ENCODE measurements at places on chromosomes 6 and 20. TPM values are rescaled to one million over a fixed set of nuclear protein-coding genes. Genes with fewer than 3 reads are reported as not detected.

Gene ADTRP
- 0.79 TPM for total RNA-seq

Gene HELZ2
- total RNA-seq = 30.2 TPM

Gene RIMS4
- not detected for total RNA-seq

Gene KCNB1
- 1.8 TPM for total RNA-seq

Gene MUC21
- total RNA-seq = 322 TPM

Gene HLA-DRB1
- 24.6 TPM for total RNA-seq

DNA sequence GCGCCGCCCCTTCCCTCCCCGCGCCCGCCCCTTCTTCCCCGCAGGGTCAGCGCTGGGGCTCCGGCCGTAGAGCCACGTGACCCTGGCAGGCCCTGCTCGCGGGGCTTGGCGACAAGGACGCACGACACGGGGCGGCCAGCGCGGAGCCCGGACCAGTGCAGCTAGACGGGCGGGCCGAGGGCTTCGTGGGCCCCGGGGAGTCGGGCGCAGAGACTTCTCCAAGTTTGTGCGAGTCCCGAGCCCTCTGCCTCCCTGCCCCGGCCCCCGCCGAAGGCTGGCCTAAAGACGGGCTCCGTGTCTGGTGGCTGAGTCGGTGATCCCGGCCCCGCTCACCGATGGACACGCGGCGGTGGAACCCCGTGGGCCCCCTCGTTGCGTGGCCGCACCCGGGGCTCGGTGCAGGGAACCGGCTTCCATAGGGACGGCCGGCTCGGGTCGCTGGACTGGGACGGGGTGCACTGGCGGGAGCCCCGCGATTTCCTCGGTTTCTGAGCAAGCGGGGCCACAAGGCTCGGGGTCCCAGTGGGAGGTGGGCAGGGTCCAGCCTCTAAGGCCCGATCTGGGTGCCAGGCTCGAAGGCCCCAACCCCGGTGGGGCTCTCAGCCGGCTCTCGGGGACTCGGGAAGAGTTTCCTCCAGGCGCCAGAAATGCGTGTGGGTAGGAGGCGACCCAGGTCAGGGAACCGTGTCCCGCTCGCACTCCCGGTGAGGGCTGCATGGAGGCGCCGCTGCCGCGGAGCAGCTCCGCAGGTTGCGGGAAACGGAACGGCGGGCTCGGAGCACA lies 452 bp upstream of the GATA5 start:
- peak overlapping the region; percentile 16 for H3K4me3 ChIP-seq
- H3K4me1 ChIP-seq = peaks cover 21% of the 10 kb centered on the region
- peaks cover 35% of the 10 kb centered on the region for H3K27me3 ChIP-seq
- H3K36me3 ChIP-seq = no peaks in the 10 kb centered on the region

DNA sequence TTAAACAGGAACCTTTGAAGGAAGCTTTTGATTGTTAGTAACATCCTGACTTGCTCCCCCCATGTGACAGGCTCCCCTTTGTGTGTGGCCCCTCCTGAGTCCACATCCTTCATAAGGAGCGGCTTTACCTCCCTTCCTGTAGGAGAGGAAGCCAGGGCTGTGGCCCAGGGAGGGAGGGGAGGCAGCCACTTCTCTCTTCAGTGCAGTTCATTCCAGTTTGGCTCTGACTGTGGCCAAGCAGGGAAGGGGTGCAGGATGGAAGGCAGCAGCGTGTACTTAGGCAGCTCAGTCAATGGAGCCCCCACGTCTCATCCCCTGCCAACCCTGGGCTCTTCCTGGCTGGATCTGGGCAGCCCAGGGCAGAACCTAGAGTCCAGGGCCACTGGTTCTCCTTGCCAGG lies 295.2 kb downstream of the QKI start:
- H3K27me3 ChIP-seq = peaks cover 7% of the 10 kb centered on the region
- no peak overlapping the region for H3K4me3 ChIP-seq
- peaks cover 57% of the 10 kb centered on the region for H3K4me1 ChIP-seq
- H3K27ac ChIP-seq = peak overlapping the region; percentile 77
- no peak for DNase-seq
- no peaks in the 10 kb centered on the region for H3K36me3 ChIP-seq

DNA sequence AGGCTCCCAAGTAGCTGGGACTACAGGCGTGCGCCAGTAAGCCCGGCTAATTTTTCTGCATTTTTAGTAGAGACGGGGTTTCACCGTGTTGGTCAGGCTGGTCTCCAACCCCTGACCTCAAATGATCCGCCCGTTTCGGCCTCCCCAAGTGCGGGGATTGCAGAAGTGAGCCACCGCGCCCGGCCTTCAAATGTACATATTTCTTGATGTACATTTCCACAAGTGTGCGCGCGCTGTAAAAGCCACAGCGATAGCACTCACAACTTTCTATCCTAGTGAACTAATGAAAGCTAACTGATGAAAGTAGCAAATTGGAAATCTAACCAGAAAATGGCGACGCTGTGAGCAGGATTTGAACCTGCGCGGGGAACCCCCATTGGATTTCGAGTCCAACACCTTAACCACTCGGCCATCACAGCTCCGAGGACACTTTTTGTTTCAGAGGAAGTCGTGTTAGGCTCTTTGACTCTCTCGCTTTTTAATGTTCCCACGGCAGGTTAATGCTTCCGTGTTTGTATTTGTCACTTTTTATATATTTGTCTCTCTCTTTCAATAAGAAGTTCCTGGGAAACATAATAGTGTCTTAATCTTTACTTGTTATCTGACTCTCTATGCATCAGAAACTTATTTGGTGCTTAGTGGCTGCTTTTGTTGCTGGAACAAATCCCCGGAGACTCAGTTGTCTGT lies 199.4 kb upstream of the ZNF184 start:
- DNase-seq = no peak
- no peaks in the 10 kb centered on the region for H3K36me3 ChIP-seq
- peaks cover 3% of the 10 kb centered on the region for H3K4me1 ChIP-seq
- H3K27ac ChIP-seq = no peak overlapping the region

DNA sequence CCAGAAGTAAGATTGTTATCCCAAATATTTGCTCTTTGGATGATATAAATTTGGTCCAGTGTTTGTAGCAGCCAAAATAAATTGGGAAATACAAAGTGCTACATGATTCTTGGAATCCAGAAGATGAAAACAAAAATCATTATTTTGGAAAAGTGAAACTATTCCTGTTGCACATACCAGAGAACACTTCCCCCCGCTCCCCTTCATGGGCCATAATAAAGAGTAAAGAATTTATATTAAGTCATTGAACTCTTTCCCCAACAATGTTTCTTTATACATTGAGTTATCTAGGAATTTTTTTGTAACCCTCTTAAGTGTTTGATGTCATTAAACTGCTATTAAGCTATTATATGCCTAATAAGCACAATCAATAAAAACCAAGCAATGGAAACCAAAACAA lies 490.4 kb upstream of the HS3ST5 start:
- no peak overlapping the region for H3K4me3 ChIP-seq
- H3K27me3 ChIP-seq = no peaks in the 10 kb centered on the region
- DNase-seq = no peak
- H3K4me1 ChIP-seq = no peaks in the 10 kb centered on the region

- no peaks in the 10 kb centered on the region for H3K4me1 ChIP-seq
- no peak for DNase-seq
- H3K4me3 ChIP-seq = no peak overlapping the region
- no peaks in the 10 kb centered on the region for H3K27me3 ChIP-seq
These were observed 35.9 kb downstream of the MOXD1 start for GRCh38 chr6:132365281-132365907.

DNA sequence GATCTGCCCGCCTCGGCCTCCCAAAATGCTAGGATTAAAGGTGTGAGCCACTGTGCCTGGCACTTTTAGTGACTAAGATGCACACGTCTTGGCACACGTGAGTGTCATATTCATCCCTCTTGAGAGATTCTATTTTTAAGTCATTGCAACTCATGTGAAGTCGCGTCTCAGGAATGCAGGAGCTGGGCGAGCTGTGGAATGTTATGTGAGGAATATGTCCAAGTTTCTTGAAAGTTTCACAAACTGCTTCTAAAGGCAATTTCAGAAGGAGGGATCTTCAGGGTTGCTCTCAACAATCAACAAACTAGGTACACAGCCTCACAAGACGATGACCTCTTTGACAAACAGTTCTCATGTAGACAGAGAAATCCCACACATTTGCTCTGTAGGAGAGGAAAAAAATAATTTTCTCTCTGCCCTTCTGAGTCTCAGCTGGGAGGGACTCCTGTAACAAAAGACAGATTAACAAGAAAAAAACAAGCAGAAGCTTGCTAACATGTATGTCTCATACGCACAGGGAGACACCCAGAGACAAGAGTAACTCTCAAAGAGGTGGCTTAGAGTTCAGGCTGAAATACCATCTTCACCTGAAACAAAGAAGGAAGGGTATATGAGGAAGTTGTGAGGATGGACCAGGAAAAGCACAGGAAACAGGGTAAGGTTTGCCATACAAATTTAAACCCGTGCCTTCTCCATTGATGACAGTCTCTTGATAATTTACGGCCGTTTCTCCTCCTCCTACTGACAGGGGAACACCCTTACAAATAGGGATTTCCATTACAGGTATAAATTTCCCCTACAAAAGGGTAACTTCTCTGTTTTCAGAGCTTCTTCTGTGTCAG lies 45.3 kb upstream of the FAM50B start:
- no peak for DNase-seq
- no peaks in the 10 kb centered on the region for H3K36me3 ChIP-seq
- H3K4me1 ChIP-seq = peaks cover 32% of the 10 kb centered on the region
- H3K27ac ChIP-seq = peak overlapping the region; percentile 90
- H3K4me3 ChIP-seq = no peak overlapping the region

GRCh38 chr6:617456-618100 lies 39.3 kb downstream of the HUS1B start:
- no peak for DNase-seq
- H3K4me1 ChIP-seq = no peaks in the 10 kb centered on the region
- H3K4me3 ChIP-seq = no peak overlapping the region

- H3K27me3 ChIP-seq = no peaks in the 10 kb centered on the region
- H3K36me3 ChIP-seq = no peaks in the 10 kb centered on the region
- no peak for DNase-seq
- no peak overlapping the region for H3K4me3 ChIP-seq
These were observed 784.8 kb downstream of the EPHA7 start for GRCh38 chr6:92634561-92634960.

DNA sequence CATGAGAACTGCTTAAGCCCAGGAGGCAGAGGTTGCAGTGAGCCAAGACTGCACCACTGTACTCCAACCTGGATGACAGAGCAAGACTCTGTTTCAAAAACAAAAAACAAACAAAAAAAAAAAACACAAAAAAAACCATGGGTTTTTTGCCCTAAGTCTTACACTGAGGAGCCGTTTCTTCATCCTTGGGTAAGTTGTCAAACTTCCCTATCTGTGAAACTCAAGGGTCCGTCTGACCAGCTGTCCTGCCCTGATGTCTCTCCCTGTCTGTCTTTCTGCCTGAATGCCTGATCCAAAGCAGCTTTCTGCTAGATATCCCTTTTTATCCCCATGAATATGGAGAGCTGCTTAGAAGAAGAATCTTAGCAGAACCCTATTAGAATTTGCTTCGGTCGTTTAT lies 41.3 kb upstream of the CLDN20 start:
- H3K4me1 ChIP-seq = peaks cover 3% of the 10 kb centered on the region
- no peak overlapping the region for H3K4me3 ChIP-seq
- DNase-seq = no peak

DNA sequence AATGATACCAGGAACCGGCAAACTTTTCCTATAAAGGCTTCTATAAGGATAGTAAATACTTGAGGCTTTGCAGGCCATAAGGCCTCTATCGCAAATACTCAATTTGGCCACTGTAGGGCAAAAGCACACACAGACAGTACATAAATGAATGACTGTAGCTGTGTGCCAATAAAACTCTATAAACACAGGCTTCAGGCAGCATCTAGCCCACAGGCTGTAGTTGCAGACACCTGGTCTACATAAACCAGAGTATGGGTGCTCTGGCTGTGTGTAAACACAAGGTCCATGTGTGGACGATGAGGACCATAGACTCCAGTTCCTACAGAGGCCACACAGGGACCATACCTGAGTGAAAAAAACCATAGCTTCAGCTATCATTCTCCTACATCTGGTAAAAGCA lies 52.2 kb downstream of the ZMYND8 start:
- H3K4me1 ChIP-seq = peaks cover 27% of the 10 kb centered on the region
- H3K4me3 ChIP-seq = no peak overlapping the region
- no peak for DNase-seq
- peak overlapping the region; percentile 49 for H3K27ac ChIP-seq
- peaks cover 98% of the 10 kb centered on the region for H3K36me3 ChIP-seq

DNA sequence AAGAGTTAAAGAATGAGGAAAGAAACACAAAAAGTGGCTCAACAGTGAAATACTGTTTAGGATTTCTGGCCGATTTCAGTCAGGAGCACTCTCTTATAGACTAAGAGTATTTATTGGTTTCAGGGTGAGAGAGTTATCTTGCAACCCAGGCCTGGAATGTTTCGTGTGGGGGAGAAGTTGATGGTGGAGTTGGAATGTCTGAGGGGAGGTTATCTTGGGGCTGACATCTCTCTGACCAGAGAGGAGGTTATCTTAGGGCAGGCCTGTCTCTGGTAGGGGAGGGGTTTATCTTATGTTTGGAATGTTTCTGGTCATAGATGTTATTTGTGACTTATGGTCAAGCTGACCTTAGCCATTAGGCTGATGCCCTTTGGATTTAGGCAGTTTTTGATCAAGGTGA lies 80.3 kb downstream of the HTR1B start:
- H3K4me1 ChIP-seq = no peaks in the 10 kb centered on the region
- H3K4me3 ChIP-seq = no peak overlapping the region
- DNase-seq = no peak
- H3K27ac ChIP-seq = no peak overlapping the region
- no peaks in the 10 kb centered on the region for H3K27me3 ChIP-seq

GRCh38 chr6:136961848-136962247 lies 39.7 kb downstream of the SLC35D3 start:
- H3K27me3 ChIP-seq = no peaks in the 10 kb centered on the region
- H3K4me3 ChIP-seq = no peak overlapping the region
- no peak overlapping the region for H3K27ac ChIP-seq
- H3K4me1 ChIP-seq = no peaks in the 10 kb centered on the region
- H3K36me3 ChIP-seq = no peaks in the 10 kb centered on the region

GRCh38 chr6:125791820-125792165 lies 1.0 kb downstream of the NCOA7 start:
- H3K27me3 ChIP-seq = no peaks in the 10 kb centered on the region
- H3K4me1 ChIP-seq = peaks cover 67% of the 10 kb centered on the region
- H3K36me3 ChIP-seq = no peaks in the 10 kb centered on the region
- H3K27ac ChIP-seq = peak overlapping the region; percentile 96
- H3K4me3 ChIP-seq = peak overlapping the region; percentile 76
- DNase-seq = no peak

GRCh38 chr6:168528474-168529095 lies 87.6 kb downstream of the SMOC2 start:
- H3K36me3 ChIP-seq = no peaks in the 10 kb centered on the region
- no peak overlapping the region for H3K4me3 ChIP-seq
- H3K27ac ChIP-seq = no peak overlapping the region

DNA sequence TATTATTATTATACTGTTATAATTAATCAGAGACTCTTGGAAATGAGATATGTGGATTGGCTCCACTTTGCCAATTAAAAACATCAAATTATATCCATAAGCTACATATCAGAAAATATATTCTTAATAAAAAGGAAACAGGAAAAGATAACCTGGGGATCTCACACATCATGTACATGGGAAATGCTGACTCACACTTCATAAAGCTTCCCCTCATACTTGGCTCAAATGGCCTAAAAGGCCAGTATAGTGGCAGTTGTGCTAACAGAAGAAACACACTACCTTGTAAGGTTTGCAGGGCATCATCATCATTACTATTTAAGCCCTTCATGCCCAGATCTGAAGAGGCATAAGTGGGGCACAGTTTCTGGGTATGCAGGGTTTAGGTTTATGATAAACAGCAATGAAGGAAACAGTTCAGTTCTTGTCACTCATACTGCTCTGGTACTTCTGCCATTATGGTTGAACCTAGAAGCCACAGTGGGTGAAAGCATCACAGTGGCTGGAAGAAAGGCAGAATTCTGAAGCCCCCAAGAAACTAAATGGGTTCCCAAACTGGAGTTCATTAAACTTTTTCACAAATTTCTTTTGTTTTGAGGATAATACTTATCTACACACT lies 60.6 kb downstream of the BTBD9 start:
- no peak overlapping the region for H3K4me3 ChIP-seq
- no peak for DNase-seq
- no peaks in the 10 kb centered on the region for H3K4me1 ChIP-seq
- peaks cover 32% of the 10 kb centered on the region for H3K36me3 ChIP-seq

All from esophagus squamous epithelium (tissue), 5 donors.